ENCODE measurements at places on chromosomes 16 and 17. TPM values are rescaled to one million over a fixed set of nuclear protein-coding genes. Genes with fewer than 3 reads are reported as not detected.

Gene RAB37
- 56.1 TPM for total RNA-seq

Gene NPIPA8
- not detected for total RNA-seq

Gene XAF1
- 408 TPM for total RNA-seq

Gene DNAH9
- not detected for total RNA-seq

Gene MRPS23
- 35.3 TPM for total RNA-seq

Data from activated CD4-positive, alpha-beta memory T cell treated with anti-CD3 and anti-CD28 coated beads, Interleukin-2, amount 10 ng/mL, durations not matched to agents 7 days and 5 days (primary cell).